Heart left ventricle (tissue), 16 donors: ENCODE measurements at places on chromosomes 5 and 9.

GRCh38 chr5:82698026-82698425 is 379.2 kb downstream of the TMEM167A start:
- no peak for DNase-seq

GRCh38 chr5:149015126-149015525 is 47.7 kb downstream of the SH3TC2 start:
- no peak for DNase-seq

GRCh38 chr5:31783731-31784130 is 144.8 kb downstream of the PDZD2 start:
- DNase-seq, result no peak

GRCh38 chr5:181204113-181204825 is 727 bp downstream of the TRIM7 start:
- DNase-seq, result no peak

GRCh38 chr5:102668220-102668932 is 86.7 kb upstream of the PAM start:
- DNase-seq, result no peak

- DNase-seq, result no peak
These were observed 21.2 kb downstream of the OTULIN start for GRCh38 chr5:14685757-14686156.

- DNase-seq, result no peak
These were observed 33.5 kb downstream of the INSYN2B start for GRCh38 chr5:169946743-169947295.

GRCh38 chr5:74135033-74135432 is 505.5 kb downstream of the ENC1 start:
- no peak for DNase-seq

DNA sequence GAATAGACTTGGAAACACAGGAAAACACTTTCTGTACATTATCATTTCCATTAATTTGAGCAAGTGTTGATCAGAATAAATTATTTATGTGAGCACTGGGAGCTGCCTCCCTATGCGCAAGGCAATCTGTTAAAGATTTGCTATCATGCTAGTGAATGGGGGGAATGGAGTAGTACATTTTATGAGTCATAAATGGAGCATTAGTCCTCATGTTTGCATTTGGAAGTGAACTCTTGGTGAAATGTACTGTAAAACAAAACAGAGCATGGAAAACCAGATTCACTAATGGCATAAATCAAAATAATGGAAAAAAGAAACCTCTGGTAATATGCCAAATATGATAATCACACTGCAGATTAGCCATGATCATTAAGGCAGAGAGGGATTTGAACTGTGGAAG is 40.5 kb upstream of the TMC1 start:
- DNase-seq, result no peak

- no peak for DNase-seq
These were observed 122.5 kb upstream of the TMEM161B start for GRCh38 chr5:88391116-88391515.

DNA sequence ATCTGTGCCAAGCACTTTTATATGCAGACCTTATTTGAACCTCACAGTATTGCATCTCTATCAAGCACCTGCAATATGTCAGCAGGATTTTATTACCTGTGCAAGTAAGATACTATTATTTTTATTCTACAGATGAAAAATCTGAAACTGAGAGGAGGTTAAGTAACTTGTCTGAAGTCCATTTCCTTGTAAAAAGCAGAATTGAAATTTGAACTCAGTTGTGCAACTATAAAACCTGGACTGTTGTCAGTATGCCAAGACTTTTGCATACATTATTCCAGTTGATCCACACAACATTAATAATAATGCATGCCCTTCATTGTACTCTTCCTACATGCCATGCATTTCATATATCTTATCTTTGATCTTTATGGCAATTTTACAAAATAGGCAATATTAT is 82.2 kb upstream of the BRINP1 start:
- DNase-seq, result no peak

GRCh38 chr5:96094904-96095303 is 133.3 kb upstream of the ELL2 start:
- no peak for DNase-seq

DNA sequence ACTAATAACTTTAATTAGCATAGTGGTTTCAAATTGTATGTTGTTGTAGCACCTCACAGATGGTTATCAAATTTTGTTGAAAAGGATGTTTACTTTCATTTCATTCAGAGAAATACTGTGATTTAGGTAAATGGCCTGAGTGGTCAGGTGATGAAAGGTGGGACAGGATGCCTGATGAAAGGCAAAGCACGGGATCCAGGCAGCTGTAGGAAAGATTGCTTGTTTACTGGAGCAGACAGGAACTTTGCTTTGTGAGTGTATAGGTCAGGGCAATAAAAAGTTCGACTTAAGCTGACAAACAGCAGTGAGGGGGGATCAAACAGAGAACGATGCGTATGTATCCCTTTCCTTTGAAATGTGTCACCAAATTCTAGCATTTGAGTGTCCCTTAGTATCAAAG is 19.0 kb downstream of the KIAA1958 start:
- no peak for DNase-seq

- no peak for DNase-seq
These were observed 228.6 kb downstream of the SLF1 start for GRCh38 chr5:94847019-94847418.

GRCh38 chr5:53782620-53783019 is 222.2 kb downstream of the NDUFS4 start:
- DNase-seq, result no peak

DNA sequence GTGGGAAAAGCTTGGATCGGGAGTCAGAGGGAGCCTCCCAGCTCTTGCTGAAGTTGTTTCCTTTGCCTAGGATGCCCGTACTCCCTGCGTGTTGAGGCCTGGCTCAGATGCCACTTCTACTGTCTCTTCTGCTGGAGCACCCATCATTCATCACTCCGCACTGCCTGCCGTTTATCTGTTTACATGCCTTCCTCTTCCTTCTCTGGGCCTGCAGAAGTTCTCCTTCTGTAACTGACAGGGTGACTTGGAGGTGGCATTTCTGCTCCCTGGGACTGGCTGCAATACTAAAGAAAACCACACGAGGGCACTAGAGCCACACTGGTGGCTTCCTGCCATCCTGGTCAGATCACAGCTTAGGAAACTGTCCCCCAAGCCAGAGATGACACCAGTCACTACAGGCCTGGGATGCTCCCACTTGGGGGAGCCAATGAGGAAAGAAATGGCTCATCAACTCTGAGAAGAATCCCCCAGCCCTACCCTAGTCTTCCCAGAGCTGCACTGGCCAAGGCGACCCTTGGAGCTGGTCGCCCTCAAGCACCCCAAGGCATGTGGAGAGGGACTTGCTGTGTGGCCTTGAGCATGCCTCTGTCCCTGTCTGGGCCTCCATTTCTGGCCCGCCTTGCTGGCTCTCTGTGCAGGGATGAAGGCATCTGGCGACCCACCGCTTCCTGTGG is 9.7 kb upstream of the SLC25A51 start:
- DNase-seq, result peak; percentile 80

DNA sequence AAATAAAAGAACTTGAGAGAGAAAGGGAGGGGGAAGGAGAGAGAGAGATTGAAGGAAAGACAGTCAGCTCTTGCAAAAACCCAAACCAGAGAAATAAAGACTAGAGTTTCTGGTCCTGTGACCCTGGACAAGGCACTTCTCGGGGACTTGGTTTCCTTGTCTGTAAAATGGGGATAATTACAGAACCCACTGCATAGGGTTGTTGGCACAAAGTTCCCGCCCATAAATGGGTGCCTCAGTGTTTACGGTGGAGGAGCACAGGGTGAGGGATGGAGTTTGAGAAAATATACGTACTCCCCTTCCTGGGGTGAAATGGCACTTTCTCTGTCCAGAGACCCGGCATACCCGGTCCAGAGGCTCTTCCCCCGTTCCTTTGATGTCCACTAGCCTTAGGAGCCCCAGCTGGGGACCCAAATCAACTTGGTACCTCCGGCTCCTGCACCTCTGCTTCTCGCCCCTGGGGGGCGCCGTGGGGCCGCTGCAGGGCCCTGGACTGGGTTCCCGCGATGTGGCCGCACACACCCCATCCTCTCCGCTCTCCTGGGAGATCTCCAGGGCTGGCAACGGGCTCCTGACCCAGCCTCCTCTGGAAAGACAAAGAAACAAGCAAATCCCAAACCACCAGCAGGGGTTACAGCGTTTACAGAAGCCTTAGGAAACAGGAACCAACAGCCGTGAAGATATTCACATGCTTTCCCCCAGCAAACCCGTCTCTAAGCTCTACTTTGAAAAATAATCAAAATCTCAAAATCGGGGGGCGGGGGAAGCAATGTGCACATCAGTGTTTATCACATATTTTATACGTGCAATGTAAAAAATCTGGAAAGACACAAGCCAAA is 26.3 kb downstream of the PTGES start:
- DNase-seq, result peak; percentile 79

DNA sequence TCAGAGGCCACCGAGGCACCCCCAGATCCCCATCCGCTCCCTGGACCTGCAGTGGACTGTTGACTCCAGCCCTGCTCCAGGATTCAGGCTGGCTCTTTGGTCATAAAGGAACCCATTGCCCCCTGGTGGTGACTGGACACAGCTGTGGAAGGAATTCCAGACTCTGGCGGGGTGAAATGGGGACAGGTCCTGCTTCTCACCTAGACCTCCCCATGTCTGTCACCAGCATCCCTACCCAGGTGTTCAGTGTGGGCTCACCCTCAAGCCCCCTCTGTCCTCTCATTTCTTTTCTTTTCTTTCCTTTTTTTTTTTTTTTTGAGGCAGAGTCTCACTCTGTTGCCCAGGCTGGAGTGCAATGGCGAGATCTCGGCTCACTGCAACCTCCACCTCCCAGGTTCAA is 25.5 kb upstream of the STXBP1 start:
- DNase-seq, result peak; percentile 82

GRCh38 chr5:162573758-162574157 is 506.2 kb downstream of the GABRG2 start:
- no peak for DNase-seq
